Right lung (tissue), 10 donors: ENCODE measurements at places on chromosomes 11 and 22. TPM values are rescaled to one million over a fixed set of nuclear protein-coding genes. Genes with fewer than 3 reads are reported as not detected.

Gene SYT12
- 0.31 TPM for polyA plus RNA-seq

Gene TMPRSS13
- polyA plus RNA-seq = 9.4 TPM

GRCh38 chr11:116631201-116631600 lies 141.6 kb downstream of the BUD13 start:
- no peak for DNase-seq

DNA sequence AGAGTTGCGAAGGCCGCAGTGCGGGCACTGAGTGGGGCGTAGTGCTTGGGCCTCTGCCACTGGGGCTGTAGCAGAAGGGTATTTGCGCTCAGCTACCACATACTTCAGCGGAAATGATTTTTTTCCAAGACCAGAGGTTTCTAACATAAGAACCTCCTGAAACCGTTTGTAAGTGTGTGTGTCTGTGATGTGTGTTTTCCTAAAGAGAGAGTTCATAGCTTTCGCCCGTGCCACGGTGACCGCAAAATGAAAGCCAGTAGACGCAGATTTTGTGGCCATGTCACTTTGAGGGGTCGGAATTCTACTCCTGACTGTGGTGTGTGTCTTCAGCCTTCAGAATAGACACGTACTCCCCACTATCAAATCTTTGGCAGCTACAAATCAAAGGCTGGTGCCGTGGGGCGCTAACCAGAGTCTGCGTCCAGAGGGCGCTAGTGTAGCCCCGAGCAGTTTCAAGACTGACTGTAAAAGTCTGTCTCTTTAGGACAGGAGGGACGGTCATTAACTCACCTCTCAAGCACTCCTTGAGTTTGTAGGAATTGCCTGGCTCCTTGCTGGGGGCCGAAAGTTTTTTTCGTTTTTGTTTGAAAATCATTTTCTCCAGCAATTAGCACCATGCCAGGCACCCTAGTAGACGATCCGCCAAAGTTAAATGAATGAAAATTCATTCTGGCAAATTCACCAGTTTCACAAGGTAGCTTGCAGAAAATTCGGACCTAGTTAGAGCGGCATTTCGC lies 2.5 kb upstream of the CALCA start:
- DNase-seq = peak; percentile 54

- DNase-seq = no peak
These were observed 74.4 kb downstream of the NFAM1 start for GRCh38 chr22:42357634-42358296.

GRCh38 chr22:16917144-16918003 lies 90.6 kb downstream of the GAB4 start:
- DNase-seq = peak; percentile 29

- peak; percentile 28 for DNase-seq
These were observed 1018.3 kb downstream of the DLG2 start for GRCh38 chr11:84608837-84609196.

DNA sequence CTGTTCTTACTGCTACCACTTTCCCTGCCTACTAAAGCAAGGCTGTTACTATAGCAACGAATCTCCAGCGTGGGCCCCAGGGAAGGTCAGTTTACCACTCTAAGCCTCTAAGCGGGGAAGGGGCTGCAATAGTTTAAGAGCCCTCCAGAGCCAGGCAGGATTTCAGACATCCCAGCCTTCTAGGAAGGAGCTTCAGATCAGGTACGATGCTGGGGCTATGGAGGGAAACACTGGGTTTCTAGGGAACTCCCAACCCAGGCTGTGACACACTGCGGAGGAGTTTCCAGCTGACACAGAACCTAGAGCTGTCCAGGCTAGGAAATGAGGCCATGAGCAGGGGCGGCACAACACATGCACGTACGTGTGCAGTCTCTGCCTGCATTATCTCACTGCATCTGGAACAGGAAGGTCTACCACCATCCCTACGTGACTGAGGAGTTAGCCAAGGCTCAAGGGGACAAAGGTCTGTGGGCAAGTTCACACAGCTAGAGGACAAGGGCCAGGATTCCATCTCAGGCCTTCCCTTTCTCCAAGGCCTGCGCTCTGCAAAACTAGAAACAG lies 20.4 kb downstream of the HPS4 start:
- DNase-seq = no peak

GRCh38 chr11:34224434-34224966 lies 119.1 kb downstream of the NAT10 start:
- DNase-seq = no peak

- no peak for DNase-seq
These were observed 18.1 kb upstream of the NCAM1 start for GRCh38 chr11:112942966-112943643.

DNA sequence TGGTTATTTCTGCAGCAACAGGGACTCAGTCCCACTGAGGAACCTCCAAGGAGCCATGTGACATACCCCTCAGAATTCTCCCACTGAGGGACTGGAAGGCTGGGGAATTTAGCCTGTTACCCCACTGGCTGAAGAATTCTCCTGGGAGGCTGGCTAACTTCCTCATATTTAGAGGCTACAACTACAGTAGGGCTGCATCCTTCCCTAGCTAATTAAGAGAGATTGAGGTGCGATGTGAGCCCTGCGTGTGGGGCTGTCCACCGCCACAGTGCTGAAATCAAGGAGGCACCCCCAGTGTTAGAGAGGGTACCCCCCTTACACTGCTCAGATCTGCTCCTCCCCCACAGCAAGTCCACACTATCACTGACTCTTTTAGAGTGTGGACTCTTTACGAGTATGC lies 21.1 kb downstream of the EIF3F start:
- DNase-seq = no peak

DNA sequence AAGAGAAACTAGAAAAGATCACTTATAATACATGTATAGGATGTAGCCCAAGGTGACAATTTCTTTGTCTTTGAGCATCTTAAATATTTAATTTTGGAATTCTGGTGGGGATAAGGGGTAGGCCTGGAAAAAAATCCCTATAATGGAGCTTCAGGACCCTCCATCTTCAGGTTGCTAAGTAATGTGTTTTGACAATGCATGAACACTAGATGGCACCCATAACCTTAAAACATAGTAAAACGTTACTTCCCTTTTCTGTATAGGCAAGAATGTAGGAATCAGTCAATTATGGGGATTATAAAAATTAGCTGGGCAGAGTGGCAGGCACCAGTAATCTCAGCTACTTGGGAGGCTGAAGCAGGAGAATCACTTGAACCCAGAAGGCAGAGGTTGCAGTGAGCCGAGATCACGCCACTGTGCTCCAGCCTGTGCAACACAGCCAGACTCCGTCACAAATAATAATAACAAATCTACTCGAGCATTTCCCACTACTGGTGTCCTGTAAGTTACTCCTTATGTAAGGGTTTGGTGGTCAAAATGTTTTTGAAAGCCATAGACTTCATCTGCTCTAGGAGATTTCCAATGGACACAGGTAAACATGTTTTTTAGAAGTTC lies 541.9 kb upstream of the CCDC90B start:
- DNase-seq = peak; percentile 26
